ENCODE measurements at places on chromosomes 16 and 17.

- no peak for DNase-seq
Observed at GRCh38 chr16:58085584-58086251, 43.5 kb downstream of the CFAP20 start.

GRCh38 chr17:27651411-27652345 lies 20.7 kb downstream of the LGALS9 start:
- DNase-seq, result peak; percentile 58

DNA sequence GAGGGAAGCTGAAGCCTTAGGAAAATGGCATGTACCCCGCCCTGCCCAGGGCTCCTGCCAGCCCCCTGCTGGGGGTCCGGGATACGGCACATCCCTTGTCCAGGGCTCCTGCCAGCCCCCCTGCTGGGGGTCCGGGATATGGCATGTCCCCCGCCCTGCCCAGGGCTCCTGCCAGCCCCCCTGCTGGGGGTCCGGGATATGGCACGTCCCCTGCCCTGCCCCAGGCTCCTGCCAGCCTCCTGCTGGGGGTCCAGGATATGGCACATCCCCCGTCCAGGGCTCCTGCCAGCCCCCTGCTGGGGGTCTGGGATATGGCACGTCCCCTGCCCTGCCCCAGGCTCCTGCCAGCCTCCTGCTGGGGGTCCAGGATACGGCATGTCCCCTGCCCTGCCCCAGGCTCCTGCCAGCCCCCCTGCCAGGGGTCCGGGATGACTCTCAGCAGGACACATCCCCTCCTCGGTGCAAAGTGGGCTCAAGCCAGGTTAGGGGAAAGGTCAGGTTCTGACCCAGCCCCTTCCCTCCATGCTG lies 43.2 kb downstream of the RPH3AL start:
- no peak for DNase-seq

DNA sequence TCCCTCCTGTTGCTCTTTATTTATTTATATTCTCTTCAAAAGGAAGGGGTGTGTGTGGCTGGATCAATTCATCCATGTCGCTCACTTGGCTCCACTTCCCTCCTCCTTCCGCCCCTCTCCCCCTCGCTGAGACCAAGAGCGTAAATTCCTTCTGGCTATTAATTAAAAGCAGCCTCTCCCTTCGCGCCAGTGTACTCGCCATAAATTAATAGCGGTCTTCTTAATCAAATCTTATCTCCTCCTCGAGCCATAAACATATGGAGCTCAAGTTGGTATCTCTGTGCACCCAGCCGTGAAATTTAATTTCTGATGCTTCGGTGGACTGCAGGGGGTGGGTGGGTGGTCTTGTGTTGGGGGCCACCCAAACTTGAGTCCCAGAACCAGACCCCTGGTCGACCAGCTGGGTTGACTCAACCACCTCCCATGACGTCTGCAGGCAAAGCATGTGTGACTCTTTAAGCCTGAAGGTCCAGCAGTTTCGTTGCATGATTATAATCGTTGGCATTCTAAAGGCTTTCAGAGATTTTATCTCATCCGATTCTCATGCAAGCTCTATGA lies 57.9 kb downstream of the SDK2 start:
- DNase-seq, result no peak

DNA sequence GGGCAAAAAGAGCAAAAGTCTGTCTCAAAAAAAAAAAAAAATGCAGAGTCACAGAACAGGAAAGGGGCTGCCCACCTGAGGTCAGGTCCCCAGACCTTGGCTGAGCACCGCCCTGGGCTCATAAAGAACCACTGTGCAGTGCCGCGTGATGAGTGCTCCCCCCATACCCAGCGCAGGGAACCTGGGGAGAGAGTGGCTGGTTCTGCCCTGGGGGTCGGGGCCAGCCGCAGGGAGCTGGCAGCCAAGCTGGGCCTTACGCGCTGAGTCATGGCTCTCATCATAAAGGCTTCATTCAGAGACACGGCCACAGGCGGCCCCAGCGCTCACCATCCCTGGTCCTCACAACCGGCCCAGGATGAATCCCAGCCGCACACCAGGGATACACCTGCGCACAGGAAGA lies 80.7 kb downstream of the RAB11FIP4 start:
- DNase-seq, result no peak
